ENCODE measurements at places on chromosomes 16 and 17.

- DNase-seq, result no peak
These were observed 264.9 kb upstream of the MON1B start for GRCh38 chr16:76926042-76926441.

DNA sequence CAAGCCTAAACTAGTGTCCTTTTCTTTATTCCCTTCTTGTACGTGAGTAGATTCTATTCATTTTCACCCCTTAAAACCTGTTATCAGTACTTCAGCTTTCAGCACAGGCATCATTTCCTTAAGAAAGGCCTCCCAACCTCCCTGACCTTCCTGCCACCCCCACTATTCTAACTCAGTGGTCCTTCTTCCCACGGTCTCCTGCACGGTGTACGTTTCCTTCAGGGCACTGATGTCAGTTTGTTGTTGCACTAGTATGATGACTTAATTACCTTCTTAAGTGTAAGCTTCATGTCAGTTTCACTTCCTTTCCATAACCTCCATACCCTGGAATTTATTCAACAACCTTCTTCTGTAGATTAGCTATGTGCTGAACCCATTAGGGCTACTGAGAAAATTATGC, 484.2 kb downstream of the HS3ST4 start:
- DNase-seq, result no peak

GRCh38 chr17:60534613-60535157, 8.6 kb upstream of the APPBP2 start:
- no peak for DNase-seq

DNA sequence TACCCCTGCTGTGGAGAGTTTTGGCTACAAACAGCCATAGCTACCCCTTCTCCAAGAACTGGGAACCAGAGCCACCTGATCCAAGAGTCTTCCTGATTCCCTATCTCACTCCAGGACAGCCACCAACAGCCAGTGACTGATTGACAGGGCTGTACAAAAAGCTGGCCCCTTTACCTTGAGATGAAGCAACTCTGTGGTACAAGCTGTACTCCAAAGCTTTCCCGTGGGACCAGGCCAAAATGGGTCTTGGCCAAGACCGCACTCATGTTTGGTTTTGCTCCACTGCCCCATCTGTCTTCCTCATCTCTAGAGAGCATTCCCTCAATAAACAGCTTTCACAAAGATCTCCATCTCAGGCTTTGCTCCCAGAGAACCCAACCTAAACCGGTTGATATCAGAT, 43.6 kb downstream of the RNF157 start:
- DNase-seq, result no peak

GRCh38 chr16:1211451-1212268, 13.4 kb downstream of the TPSG1 start:
- no peak for DNase-seq

GRCh38 chr17:61403801-61404662, 4.4 kb downstream of the TBX2 start:
- DNase-seq, result peak; percentile 84

DNA sequence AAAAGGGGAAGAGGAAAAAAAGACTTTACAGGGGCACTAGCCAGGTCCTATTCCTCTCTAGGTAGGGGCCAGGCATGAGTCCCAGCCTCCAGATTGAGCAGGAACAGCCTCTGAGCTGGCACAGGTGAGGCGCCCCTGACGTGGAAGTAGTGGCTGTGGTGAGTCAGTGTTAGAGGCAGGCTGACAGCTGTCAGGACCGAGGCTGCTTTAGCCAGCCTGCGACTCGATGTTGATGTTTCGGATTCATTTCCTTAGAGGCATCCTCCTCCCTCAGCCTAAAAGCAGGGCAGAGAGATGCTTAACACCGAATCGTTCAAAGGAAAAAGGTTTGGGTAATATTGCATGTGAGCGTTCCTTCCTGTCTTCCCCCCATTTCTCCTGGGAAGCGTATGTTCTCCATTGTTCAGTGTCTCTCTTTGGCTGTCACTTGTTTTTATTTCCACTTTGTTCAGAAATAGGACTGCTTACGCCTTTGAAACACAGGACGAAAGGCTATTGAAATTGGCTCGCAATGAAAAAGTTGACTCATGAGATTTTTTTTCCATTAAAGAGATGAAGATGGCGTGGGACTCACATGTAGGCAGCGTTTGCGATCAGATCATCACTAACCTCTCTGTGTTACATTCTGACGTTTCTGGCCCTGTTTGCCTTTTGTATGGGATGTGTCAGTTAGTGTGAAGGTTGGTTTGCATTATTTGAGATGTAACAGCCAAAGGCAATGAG, 1.3 kb downstream of the KIAA0513 start:
- DNase-seq, result peak; percentile 29

GRCh38 chr16:82440336-82440735, 186.4 kb upstream of the CDH13 start:
- DNase-seq, result no peak

- no peak for DNase-seq
These were observed 128.5 kb upstream of the HS3ST2 start for GRCh38 chr16:22685459-22685830.

DNA sequence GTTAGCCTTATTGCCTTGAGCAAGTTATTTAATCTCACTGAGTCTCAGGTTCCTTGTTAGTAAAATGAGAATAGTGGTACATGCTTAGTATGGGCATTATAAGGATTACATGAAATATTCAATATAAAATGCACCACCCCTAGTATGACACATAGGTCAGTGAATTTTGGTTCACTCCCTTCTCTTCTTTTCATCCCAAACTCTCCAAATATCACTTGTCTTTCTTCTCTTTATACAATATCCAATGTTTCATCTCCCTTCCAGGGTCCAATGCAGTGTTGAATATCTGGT, 28.4 kb upstream of the CCL2 start:
- DNase-seq, result no peak

GRCh38 chr17:6135236-6135635, 65.1 kb downstream of the WSCD1 start:
- no peak for DNase-seq

- DNase-seq, result no peak
These were observed 9.7 kb upstream of the ANKS4B start for GRCh38 chr16:21223787-21224186.

GRCh38 chr17:38669520-38669919, 5.2 kb downstream of the EPOP start:
- no peak for DNase-seq

GRCh38 chr17:28700278-28700677, 11.4 kb downstream of the PROCA1 start:
- no peak for DNase-seq

DNA sequence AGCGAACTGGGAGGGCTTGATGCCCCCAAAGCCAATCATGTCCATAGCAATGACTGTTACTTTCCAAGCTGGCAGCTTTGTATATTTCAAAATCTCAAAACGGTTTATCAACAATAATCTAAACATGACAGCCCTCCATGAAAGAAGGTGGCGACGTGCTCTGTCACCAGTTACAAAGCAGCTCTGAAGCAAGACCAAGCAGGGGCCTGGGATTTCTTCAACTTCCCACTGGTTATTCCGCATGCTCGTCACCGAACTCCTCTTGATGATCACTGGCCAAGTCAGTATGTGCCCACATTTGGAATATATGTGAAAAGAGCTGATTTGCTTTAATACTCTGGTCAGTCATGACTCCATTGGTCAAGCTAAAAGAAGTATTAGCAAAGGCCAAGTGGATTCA, 175.6 kb downstream of the VPS53 start:
- DNase-seq, result no peak

DNA sequence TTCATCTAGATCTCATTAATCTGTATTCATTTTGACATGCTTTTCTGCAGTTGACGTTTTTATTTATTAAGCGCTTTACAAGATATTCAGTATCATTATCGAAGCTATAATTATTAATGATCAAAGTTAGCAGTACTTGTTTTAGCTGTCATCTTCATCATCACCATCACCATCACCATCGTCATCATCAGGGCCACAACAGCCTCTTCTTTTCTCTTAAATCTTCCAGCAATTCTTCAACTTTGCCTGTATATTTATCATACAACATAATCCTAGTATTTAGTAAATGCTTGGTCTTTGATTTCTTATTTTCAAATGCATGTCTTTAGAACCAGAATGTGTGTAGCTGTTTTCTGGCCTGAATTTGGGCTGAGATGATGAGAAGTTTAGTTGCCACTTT, 528.0 kb downstream of the MAF start:
- no peak for DNase-seq

DNA sequence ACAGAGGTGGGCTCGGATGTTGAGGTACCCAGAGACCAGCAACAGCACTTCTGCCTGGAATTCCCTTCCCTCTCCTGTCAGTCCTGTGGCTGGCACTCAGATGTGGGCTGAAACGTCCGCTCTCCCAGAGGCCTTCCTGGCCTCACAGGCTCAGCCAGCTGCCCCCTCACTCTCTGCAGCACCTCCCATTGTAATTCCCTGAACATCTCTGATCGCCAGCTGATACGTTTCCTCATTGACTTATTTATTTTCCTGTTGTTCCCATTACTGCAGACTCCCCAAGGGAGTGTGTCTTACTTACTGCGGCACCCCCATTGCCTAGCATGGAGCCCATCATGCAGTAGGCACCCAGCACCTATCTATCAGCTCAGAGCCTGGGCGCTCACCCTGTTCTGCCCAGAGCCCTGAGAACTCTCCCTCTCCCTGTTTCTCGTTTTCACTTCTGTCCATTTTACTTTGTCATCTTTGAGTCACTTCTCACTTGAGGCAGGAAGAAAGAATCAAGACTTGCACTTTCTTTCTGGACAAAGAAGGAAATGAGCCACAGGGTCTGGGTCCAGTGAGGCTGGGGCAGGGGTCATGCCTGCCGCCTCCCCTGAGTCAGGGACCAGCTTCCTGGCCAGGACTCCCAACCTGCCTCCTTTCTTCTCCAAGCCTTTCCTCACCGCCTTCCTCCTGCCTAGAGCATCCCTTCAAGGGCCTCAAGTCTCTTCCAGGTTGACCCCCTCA, 10.2 kb downstream of the CDH5 start:
- no peak for DNase-seq

DNA sequence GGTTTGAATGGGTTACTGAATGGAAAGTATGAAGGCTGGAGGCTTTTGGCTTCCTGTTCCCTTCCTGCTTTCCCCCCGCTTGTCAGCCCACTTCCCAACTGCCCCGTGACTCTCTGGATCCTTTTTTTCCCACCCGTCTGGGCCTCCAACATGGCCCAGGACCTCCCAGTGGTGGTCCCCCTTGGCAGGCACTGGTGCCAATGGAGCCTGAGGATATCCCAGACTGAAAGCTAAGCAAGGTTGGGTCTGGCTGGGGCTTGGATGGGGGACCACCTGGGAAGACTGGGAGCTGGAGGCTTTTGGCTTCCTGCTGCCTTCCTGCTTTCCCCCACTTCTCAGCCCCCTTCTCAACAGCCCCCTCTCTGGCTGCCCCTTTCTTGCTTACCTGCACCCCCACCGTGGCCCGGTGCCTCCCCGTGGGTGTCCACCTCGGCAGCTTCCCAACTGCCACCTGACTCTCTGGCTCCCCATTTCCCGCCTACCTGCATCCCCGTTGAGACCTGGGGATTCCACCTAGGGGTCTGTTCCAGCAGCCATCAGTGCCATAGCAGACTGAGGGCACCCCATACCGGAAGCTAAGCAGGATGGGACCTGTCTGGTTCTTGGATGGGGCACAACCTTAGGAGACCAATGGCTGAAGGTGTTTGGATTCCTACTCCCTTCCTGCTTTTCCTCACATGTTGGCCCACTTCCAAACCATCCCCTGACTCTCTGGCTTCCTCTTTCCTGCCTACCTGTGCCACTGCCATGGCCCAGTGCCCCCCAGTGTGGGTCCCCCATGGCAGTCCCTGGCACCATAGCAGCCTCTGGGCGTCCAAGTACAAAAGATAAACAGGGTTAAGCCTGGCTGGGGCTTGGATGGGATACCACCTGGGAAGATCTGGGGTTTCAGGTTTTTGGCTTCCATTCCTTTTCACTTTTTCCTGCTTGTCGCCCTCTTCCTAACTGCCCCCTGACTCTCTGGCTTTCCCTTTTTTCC, 2295.3 kb downstream of the TP53TG3F start:
- DNase-seq, result no peak

GRCh38 chr16:49901711-49902110, 45.8 kb upstream of the ZNF423 start:
- no peak for DNase-seq

DNA sequence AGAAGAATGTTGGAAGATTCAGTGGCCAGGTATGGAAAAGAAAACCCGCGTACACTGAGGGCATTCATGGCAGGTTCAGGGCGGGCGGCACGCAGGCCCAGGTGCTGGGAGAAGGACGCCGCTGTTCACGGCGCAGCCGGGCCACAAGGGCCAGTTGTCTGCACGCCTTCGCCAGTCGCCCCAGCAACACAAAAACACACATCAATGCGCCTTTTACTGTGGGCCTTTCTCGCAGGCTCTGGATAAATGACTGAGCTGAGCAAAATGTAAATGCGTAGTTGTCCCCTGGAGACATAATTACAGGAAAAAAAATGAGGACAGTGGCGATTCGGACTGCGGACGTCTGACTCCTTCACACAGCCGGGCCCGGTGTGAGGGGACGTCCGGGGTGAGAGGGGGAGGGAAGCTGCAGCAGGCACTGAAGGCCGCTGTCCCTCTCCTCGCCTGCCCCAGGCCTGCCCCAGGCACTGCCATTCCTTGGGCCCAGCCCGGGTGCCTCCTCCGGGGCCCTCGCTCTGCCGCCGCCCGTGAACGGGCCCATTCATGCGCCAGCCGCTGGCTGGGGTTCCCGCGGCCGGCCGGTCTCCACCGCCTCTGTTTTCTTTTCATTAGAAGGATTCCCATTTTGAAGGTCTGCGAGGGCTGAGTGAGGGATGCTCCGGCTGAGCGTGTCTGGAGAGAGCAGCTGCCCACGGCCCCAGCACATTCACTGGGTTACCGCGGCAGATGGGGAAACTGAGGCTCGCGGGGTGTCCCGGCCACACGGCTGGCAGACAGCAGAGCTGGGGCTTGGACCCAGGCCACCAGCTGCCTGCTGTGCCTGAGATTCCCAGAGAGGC, 6.5 kb upstream of the ZNF469 start:
- DNase-seq, result no peak

GRCh38 chr17:978103-979093, 1.2 kb downstream of the NXN start:
- peak; percentile 77 for DNase-seq

DNA sequence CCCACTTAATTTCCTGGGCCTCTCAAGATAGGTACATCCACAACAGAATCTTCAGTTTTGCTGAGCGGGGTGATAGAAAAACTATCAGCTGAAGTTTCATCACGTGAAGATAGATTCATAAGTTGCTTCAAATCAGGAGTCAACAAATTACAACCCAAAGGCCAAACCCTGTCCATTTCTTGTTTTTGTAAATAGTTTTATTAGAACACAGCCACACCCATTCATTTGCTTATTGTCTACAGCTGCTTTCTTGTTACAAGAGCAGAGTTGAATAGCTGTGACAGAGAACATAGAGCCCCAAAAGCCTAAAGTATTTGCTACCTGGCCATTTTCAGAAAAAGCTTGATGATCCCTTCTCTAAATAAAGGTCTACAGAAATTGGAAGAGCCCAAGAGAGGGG, 300.1 kb upstream of the CDH5 start:
- no peak for DNase-seq

DNA sequence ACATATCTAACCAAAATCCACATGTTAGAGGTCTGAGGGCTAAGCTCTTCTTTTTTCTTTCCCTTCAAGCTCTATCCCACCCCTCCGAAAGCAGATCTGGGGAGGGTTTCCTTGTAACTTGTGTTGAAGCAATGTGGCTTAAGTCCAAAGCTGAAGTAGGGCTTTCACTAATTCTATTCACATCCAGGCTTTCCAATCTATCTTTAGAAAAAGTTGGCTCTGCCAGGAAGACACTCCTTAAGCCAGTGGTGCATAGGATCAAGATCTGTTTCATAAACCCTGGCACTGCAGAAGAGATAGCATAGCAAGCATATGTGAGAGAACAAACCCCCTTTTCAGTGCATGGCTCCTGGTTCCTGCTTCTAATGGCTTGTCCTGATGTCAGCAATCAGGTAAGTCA, 34.9 kb upstream of the DHX40 start:
- no peak for DNase-seq

GRCh38 chr16:5971924-5972323, 874.3 kb upstream of the EEF2KMT start:
- no peak for DNase-seq
